Uterine smooth muscle cell (primary cell): ENCODE measurements at places on chromosomes 13 and 19. TPM values are rescaled to one million over a fixed set of nuclear protein-coding genes. Genes with fewer than 3 reads are reported as not detected.

The ZNF93 gene
- total RNA-seq = 4.9 and 9.3 TPM in 2 replicates

The NOVA2 gene
- total RNA-seq = under 0.01 TPM in 1 of 2 replicates, not detected in the other

The APLP1 gene
- 3.5 and 6.7 TPM in 2 replicates for total RNA-seq

The MLNR gene
- total RNA-seq = not detected in 2 replicates

The PTH2 gene
- not detected in 2 replicates for total RNA-seq

The TLE6 gene
- 0.12 and 0.33 TPM in 2 replicates for total RNA-seq

The CGB5 gene
- not detected in 2 replicates for total RNA-seq

The CEACAM1 gene
- total RNA-seq = under 0.01 TPM in 1 of 2 replicates, not detected in the other

The CEACAM21 gene
- total RNA-seq = not detected in 2 replicates

The MCEMP1 gene
- total RNA-seq = not detected in 2 replicates

The CLEC4M gene
- total RNA-seq = not detected in 2 replicates

The CERS1 gene
- 0.89 and 1.1 TPM in 2 replicates for total RNA-seq

The CYP4F12 gene
- total RNA-seq = not detected in 2 replicates

The CCDC70 gene
- not detected in 2 replicates for total RNA-seq

The ZNF439 gene
- total RNA-seq = 6.2 and 6.7 TPM in 2 replicates

The ZNF763 gene
- 0.55 and 1.1 TPM in 2 replicates for total RNA-seq

The SHC2 gene
- 0.77 and 2.7 TPM in 2 replicates for total RNA-seq

The HOMER3 gene
- 85.0 and 94.4 TPM in 2 replicates for total RNA-seq

The UBE2L5 gene
- not detected in 2 replicates for total RNA-seq

The QPCTL gene
- total RNA-seq = 15.6 and 24.7 TPM in 2 replicates

The LNX2 gene
- total RNA-seq = 5.4 and 8.4 TPM in 2 replicates

The SLITRK6 gene
- total RNA-seq = 0.22 TPM in 1 of 2 replicates, not detected in the other
